ENCODE measurements at places on chromosomes 11 and 22. TPM values are rescaled to one million over a fixed set of nuclear protein-coding genes. Genes with fewer than 3 reads are reported as not detected.

- H3K27ac ChIP-seq = no peak overlapping the region
- no peak overlapping the region for H3K4me3 ChIP-seq
- DNase-seq = no peak
- peaks cover 8% of the 10 kb centered on the region for H3K36me3 ChIP-seq
- H3K4me1 ChIP-seq = peaks cover 30% of the 10 kb centered on the region
These were observed 6.5 kb downstream of the PRDM11 start for GRCh38 chr11:45152740-45153595.

Gene SYT8
- total RNA-seq = not detected

GRCh38 chr11:1228921-1229451 lies 6.1 kb downstream of the MUC5B start:
- no peak overlapping the region for H3K4me3 ChIP-seq
- no peaks in the 10 kb centered on the region for H3K27me3 ChIP-seq
- H3K27ac ChIP-seq = no peak overlapping the region
- DNase-seq = no peak
- H3K36me3 ChIP-seq = no peaks in the 10 kb centered on the region

- H3K4me3 ChIP-seq = peak overlapping the region; percentile 92
- H3K27ac ChIP-seq = peak overlapping the region; percentile 95
- H3K4me1 ChIP-seq = peaks cover 22% of the 10 kb centered on the region
- H3K36me3 ChIP-seq = peaks cover 33% of the 10 kb centered on the region
These were observed 531 bp downstream of the PIM3 start for GRCh38 chr22:49961005-49961600.

Gene SERHL2
- total RNA-seq = 2.1 TPM

DNA sequence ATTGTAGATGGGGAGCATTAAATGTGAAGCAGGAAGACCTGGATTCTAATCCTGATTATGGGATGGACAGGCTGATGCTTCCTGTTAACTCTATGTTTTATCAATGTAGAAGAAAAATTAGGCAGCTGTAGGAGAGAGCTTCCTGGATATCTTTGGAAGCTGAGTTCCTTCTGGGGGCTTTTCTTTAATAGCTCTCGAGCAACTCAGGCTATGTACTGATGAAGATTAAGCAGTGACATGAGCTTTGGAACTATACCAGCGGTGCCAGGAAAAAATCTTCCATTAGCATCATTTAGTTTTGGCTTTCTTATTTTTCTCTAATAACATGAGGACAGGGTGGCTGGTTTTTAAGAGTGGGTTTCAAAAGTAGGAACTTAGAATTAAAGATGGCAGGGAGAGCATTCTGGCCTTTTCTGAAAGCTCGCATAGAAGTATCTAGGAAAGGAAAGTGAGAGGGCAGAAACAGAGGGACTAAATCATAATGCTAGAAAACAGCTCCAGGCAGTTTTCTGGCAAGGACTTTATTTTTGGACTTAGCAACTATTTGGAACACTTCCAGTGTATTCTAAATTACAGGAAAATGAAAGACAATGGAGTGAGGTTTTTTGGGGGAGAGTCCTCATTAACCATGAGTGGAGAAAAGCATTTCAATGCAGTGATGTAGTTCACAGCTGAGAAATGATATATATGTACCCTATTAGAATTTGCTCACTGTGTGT lies 69.2 kb upstream of the RRM1 start:
- H3K27me3 ChIP-seq = no peaks in the 10 kb centered on the region
- DNase-seq = no peak
- H3K36me3 ChIP-seq = peaks cover 49% of the 10 kb centered on the region
- H3K4me3 ChIP-seq = no peak overlapping the region
- no peak overlapping the region for H3K27ac ChIP-seq

- H3K36me3 ChIP-seq = no peaks in the 10 kb centered on the region
- no peak for DNase-seq
- H3K27ac ChIP-seq = no peak overlapping the region
These were observed 477.8 kb downstream of the BRD1 start for GRCh38 chr22:49349841-49350381.

DNA sequence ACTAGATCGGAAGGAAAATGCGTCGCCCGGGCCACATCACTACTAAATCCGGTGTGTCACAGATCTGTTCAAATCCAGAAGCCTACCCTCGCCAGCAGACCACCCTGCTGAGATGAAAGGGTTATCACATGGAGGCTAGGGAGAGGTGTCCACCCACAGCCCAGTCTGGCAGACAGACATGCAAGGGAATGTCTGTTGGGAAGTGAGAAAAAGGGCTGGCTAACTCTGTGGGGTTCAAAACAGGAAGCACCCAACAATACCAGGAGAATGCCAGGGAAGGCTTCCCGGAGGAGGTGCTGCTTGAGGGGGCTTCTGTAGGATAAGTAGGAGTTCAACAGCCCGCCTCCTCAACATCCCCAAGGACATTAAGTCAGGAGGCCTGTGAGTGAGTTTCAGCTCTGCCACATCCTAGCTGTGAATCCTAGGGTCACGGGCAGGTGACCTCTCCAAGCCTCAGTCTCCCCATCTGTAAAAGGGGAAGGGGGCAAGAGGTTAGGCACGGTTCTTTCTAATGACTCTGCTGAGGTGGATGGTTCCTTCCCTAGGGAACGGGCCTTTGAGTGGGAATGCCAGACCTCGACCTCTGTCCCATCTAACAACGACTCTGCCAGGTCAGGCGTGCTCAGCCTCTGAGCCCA lies 1.1 kb downstream of the TPST2 start:
- peak overlapping the region; percentile 91 for H3K4me3 ChIP-seq
- peaks cover 34% of the 10 kb centered on the region for H3K36me3 ChIP-seq
- DNase-seq = peak; percentile 29
- H3K4me1 ChIP-seq = peaks cover 76% of the 10 kb centered on the region
- H3K27ac ChIP-seq = peak overlapping the region; percentile 89
- no peaks in the 10 kb centered on the region for H3K27me3 ChIP-seq

DNA sequence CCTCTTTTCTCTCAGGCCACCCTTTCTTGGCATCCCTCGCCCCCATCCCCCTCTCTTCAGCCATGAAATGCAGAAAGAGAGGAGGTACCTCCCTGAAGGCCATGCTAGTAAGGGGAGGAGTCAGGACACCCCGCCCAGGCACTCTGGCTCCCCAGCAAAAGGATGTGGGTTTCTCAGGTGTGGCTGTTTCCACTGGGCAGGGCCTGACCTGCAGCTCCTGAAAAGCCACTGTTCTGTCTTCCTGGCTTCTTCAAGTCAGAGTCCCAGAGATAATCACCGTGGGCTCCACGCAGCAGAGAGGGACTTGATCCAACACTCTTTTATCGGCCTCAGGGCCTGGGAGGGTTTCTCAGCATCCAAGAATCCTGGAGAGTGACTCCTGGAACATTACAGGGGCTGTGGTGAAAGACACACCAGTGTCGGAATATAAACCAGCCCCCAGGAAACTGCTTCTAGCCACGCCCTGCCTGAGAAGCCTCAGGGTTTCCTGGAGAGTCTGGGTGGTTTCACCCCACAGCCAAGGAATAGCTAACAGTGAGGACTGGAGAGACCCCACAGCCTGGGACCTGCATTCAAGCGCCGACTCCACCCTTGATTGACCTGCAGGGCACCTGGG lies 45.7 kb upstream of the TSPAN18 start:
- no peaks in the 10 kb centered on the region for H3K36me3 ChIP-seq
- DNase-seq = peak; percentile 33
- no peaks in the 10 kb centered on the region for H3K27me3 ChIP-seq
- peak overlapping the region; percentile 34 for H3K27ac ChIP-seq
- H3K4me1 ChIP-seq = peaks cover 29% of the 10 kb centered on the region
- H3K4me3 ChIP-seq = peak overlapping the region; percentile 30

Gene PRDM11
- 4.7 TPM for total RNA-seq

DNA sequence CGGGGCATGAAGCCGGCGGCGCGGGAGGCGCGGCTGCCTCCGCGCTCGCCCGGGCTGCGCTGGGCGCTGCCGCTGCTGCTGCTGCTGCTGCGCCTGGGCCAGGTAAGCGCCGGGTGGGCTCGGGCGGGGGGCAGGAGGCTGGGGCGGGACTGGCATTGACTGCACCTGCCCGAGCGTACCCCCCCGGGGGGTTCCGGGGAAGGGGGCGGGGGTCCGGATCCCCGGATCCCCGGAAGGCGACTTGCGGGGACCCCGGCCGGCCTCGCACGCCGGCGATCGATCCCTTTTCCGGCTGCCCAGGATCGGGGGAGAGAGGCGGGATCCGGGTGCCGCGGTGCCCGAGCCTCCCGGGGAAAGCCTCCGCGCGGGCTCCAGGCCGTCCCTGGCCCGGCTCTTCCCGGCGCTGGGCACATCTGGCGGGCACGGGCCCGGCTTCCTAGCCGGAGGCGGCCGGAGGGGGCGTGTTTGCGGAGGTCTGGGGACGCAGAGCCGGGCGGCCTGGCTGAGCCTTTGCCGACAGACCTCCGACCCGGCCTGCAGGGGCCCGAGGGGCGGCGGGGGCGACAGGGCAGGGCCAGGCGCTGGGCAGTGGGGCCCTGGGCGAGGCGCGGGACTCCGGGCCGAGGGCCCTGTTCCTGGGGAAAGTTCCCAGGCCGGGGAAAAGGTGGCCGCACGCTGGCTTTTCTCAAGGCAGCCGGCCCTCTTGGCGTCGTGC lies 705 bp downstream of the PTPRJ start:
- H3K27me3 ChIP-seq = no peaks in the 10 kb centered on the region
- H3K4me3 ChIP-seq = peak overlapping the region; percentile 91
- H3K4me1 ChIP-seq = peaks cover 25% of the 10 kb centered on the region
- H3K36me3 ChIP-seq = peaks cover 7% of the 10 kb centered on the region

- no peak overlapping the region for H3K27ac ChIP-seq
- peak overlapping the region; percentile 63 for H3K4me3 ChIP-seq
- H3K27me3 ChIP-seq = no peaks in the 10 kb centered on the region
- no peak for DNase-seq
- H3K4me1 ChIP-seq = peaks cover 54% of the 10 kb centered on the region
- H3K36me3 ChIP-seq = peaks cover 29% of the 10 kb centered on the region
These were observed 89.1 kb downstream of the FAM76B start for GRCh38 chr11:95700471-95700817.

DNA sequence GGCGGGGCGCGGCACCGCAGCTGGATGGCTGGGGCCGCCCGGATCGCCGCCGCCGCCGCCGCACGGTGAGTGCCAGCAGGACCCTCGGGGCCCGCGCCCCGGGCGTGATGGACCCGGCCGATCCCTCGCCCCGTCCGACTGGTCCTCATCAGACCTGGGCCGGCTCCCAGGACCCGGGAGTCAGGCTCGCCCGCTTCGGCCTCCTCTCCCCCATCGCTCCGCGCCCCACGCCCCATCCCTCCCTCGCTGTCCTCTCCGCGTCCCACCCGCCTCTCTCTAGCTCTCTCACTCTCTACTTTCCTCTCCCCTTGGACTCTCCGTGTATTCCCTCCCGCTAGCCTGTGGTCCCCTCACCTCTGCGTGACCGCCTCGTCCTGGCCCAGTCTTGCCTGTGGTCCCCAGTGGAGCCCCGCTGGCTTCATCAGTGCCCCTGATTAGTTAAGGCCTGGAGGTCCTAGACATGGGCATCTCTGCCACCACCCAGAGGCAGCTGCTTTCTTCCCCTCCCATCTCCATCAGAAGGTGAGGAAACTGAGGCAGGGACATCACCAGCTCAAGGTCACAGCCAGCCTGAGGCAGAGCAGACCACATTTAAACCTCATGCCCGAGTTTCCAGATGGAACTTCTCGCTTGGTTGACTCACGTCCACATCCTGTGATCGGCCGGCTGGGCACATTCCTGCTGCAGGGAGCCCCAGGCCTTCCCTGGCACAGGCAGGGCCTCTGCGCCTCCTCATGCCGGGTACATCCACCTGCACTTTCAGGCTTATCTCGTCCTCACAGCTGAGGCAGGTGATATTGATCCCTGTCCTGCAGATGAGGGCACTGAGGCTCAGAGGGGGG lies 429 bp downstream of the SLC39A13 start:
- H3K36me3 ChIP-seq = no peaks in the 10 kb centered on the region
- H3K27ac ChIP-seq = peak overlapping the region; percentile 92
- H3K27me3 ChIP-seq = no peaks in the 10 kb centered on the region
- H3K4me1 ChIP-seq = peaks cover 22% of the 10 kb centered on the region

DNA sequence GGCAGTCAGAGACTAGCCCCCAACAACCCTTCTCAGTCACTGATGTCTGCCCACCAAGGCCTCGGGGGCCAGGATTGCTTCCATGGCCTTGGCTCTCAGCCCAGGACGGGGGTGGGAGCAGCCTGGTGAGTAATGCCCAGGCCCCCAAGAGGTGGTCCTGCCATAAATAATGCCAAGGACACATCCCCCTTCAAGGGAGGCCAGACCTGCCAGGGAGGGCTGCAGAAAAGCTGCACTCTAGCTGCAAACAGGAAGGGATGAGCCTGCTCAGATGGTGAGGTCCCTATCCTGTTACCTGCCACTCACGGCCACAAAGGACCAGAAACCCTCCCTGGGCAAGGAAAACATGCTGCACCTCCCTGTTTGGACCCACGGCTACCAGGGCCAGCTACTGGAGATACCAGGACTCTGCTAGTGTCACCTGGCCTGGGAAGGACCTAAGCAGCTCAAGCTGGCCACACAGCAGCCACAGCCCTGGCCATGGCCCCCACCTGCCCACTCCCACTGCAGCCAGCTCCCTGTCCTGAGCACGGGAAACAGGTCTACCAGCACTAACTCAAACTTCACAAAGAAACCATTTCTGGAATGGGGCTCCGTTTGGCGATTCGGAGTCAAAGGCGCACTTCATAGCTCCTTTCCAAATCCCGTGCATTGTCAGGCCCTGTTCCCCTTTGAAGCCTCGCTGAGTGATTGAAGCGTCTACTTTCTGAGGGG lies 12.1 kb downstream of the GNB1L start:
- peaks cover 9% of the 10 kb centered on the region for H3K36me3 ChIP-seq
- no peak overlapping the region for H3K4me3 ChIP-seq
- DNase-seq = no peak
- no peak overlapping the region for H3K27ac ChIP-seq
- peaks cover 21% of the 10 kb centered on the region for H3K4me1 ChIP-seq

Gene SCGB1D2
- not detected for total RNA-seq

Gene MMP8
- 0.14 TPM for total RNA-seq

DNA sequence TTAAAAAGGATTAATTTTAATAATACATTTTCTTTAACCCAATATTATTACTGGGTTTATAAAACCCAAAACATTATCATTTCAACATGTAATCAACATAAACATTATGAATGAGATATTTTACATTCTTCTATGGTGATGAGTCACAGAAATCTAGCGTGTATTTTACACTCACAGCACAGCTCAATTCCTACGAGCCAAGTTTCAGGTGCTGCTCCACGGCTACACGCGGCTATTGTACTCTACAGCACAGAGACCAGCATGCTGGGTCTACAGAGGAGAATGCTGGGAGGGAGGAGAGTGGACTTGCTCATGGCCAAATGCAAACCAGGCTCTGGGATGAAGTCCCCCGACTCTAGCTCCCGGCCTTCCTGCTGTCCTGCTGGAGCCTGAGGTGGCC lies 72.0 kb upstream of the LMO1 start:
- peaks cover 12% of the 10 kb centered on the region for H3K27me3 ChIP-seq
- no peaks in the 10 kb centered on the region for H3K4me1 ChIP-seq
- DNase-seq = no peak
- H3K36me3 ChIP-seq = no peaks in the 10 kb centered on the region
- no peak overlapping the region for H3K4me3 ChIP-seq

- H3K4me1 ChIP-seq = peaks cover 20% of the 10 kb centered on the region
- no peak for DNase-seq
- H3K27me3 ChIP-seq = peaks cover 2% of the 10 kb centered on the region
- H3K4me3 ChIP-seq = peak overlapping the region; percentile 46
These were observed 15.9 kb upstream of the LRRC32 start for GRCh38 chr11:76686261-76687079.
